CD8-positive, alpha-beta memory T cell (primary cell): ENCODE measurements at places on chromosomes 7 and 10.

DNA sequence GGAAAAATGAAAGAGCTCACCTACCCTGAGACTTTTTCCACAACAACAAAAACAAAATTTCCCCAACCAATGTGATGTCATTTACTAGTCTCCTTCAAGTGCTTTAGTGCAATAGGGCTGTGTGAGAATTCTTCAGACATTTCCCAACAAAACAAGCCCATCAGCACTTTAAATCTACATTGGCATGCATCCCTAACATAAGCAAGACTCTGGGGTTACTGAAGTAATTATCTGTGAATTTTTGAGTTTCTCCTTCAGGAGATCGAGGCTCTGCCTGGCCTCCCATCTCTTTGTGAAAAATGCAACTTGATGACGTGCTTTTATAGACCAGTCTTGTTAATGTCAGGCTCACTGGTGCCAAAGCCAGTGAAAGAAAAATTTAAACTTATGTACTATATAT, 255.6 kb downstream of the GFRA1 start:
- no peak for DNase-seq

- no peak for DNase-seq
These were observed 44.4 kb downstream of the GPAM start for GRCh38 chr10:112139176-112139575.

- no peak for DNase-seq
These were observed 244.3 kb downstream of the MTERF1 start for GRCh38 chr7:91636129-91636724.

DNA sequence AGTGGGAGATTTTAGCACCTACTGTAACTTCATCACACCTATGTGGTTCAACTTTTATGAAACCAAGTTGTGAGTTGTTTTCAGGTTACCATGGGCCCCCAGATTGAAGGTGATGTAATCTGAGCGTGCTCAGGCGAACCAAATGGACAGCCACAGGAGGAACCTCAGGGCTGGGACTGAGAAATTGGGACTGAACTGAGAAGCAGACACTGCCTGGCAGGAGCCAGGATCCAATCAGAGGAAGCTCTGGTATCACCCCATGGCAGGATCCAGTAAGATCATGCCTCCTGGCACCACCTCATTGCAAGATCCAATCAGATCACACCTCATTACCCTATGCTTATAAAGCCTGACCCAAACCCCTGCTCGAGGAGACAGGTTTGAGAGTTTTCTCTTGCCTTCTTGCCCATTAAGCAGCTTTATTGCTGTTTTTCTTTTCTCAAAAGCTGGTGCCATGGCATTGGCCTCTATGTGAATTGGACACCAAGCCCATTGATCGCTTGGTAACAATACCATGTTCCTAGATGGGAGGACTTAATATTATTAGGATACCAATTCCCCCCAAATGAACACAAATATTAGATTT, 43.2 kb upstream of the GDF10 start:
- no peak for DNase-seq

DNA sequence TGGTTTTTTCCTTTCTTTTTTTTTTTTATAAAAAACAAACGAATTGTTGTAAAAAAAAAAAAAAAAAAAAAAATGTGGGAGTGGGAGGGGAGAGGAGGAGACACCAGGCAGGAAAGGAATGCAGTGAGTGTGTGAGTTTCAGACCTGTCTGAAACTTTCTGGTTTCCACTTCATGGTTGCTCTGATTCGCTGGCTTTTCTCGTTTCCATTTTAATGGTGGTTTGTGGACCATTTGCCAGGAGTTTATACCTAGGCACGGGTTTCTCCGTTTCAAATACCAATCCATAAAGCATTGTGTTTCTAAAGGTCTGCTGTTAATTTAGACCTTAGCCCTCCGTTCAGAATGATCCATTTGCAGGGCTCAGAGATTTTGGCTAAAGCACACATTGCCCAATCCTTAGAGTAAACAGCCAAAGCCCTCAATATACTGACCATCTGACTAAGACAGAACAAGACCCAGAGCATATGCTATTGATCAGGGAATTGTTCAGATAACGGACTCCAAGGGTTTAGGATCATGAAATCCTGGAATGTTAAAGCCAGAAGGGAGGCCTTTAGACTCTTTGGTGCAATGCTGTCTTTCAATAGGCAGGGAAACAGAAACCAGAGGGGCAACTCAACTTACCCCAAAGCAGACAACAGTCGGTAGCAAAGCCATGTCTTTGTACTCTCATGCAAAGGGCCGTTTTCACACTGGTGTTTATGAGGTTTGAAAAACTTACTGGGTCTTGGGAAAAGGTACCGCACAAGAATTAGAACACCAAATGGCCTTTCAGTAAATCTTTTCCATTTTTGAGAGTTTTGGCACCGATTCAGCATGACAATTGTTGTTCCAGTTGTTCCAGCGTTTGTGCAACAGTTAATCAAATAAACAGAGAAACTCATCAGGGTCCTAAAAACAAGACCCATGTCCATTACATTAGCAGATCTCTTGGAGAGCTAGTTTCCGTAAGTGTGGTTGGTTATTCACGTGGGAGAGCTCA, 94.3 kb upstream of the AGBL3 start:
- DNase-seq = no peak

DNA sequence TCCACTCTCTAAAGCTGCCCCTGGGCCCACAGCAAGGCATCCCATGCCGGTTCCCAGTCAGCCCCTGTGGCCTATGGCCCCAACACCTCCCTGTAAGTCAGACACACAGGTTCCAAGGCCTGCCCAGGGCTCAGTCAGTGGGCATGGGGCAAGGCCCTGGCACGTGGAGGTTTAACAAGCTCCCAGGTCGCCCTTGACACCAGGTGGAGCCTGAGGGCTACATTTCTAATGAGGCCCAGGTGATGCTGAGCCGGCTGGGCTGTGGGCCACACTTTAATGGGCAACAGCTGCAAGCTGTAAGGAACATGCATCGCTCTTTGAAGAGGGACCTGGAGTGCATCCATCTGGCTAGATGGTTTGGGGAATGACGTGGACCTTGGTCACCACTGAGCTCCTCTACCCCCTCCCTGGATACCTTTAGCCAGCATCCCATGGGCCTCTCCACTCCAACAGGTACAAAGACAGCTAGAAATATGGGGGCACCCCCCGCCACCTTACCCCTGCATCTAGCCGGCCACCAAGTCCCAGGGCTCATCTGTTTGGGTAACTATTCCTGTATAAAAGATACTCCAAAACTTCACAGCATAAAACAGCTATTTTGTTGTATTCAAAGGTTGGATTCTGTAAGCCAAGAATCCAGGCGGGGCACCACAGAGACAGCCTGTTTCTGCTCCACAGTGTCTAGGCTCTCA, 122.5 kb downstream of the OAT start:
- no peak for DNase-seq
